Activated naive CD8-positive, alpha-beta T cell treated with anti-CD3 and anti-CD28 coated beads for 36 hours (primary cell): ENCODE measurements at places on chromosomes 3 and 15.

- no peak for DNase-seq
These were observed 201.4 kb downstream of the SSR3 start for GRCh38 chr3:156353563-156353962.

GRCh38 chr3:56851966-56852884 is 50.5 kb upstream of the ARHGEF3 start:
- DNase-seq = no peak

DNA sequence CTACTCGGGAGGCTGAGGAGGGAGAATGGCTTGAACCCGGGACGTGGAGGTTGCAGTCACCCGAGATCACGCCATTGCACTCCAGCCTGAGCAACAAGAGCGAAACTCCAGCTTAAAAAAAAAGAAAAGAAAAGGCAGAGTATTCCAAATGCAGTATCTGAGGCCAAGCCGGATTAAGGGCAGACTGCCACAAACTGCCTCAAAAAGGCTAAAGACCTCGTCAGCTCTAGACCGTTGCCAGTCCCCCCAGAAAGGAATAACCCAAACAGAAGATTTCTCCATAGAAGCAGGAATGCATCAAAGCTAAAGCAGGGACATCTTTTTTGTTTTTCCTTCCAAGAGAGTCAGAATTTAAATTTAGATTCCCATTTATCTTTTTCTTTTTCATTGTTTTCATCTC is 72.9 kb downstream of the TM4SF4 start:
- no peak for DNase-seq

DNA sequence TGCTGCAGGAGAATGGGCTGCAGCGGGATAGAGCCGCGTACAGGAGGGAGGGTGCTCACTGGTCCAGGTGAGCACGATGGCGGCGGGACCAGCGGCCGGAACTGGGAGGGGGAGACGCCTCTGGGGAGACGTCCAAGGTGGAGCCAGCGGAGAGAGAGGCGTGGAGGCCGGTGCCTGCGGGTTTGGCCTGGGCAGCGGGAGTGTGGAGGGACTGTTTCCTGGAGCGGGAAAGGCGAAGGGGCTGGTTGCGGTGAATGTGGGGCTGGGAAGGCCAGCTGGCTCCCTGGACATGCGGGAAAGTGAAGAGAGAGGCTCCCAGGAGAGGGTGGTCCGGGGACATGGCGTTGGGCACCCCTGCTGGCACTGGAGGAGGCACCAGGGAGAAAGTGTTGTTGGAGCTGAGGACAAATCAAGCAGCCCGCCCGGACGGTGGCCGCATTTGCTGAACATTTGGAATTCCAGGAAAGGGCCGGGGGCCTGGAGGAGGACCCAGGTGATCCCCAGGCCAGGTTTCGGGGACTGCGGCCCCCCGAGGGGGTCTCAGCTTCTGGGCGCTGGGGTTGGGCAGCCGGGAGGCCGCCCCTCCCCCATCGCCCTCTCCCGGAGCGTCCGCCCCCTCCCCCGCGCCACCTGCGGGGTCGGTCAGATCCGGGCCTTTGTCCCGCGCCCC is 34.3 kb downstream of the DNAJB8 start:
- DNase-seq = no peak

- no peak for DNase-seq
These were observed 312.9 kb upstream of the RASGRP1 start for GRCh38 chr15:38877471-38877870.

DNA sequence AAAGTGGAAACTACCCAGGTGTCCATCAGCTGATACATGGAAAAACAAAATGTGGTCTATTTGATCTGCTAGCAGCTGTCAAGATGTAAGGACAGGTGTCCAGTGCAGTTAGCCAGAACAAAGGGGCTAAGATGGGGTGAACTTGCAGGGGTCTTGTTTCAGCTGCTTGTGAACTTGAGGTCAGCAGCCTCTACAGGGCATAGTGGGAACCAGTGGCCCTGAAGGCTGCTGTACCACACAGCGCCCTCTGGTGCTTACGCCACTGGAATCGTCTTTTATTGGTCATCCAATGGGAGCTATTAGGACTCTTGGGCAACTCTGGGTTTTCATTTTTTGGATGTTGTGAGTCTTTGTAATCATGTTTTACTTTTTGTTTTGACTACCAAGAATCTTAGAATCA is 62.2 kb upstream of the CTSH start:
- DNase-seq = peak; percentile 61

DNA sequence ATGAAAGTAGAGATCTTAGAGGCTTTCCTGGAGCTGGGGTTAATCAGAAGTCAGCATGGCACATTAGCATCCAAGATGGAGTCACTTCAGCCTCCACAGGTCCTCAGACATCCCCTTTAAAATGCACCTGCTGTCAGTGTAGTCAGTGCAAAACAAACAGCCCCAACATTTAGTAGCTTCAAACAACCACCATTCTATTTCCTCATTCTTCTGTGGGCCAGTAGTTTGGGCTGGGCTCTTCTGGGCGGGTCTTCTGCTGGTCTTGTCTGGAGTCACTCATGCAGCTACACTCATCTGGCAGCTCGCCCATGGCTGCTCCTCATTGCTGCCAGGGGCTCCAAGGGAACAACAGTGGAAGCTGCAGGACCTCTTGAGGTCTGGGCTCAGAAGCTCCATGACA is 99.9 kb downstream of the TLE3 start:
- no peak for DNase-seq

DNA sequence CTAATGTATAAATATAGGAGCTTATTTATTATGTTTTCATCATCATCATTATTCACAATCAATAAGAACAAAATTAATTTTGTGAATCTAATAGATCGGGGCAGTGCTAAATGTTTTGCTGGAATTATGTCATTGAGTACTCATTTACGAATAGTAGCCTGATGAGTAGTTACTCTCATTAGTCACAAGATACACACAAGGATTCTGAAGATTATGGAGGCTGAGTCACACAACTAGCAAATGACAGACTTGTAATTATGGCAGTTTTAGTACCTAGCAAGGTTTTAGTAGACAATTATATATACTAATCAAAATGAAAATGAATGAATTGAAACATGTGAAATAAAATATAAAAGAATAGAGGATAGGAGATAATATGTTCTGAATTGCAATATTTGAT is 954.2 kb downstream of the CADM2 start:
- DNase-seq = no peak

DNA sequence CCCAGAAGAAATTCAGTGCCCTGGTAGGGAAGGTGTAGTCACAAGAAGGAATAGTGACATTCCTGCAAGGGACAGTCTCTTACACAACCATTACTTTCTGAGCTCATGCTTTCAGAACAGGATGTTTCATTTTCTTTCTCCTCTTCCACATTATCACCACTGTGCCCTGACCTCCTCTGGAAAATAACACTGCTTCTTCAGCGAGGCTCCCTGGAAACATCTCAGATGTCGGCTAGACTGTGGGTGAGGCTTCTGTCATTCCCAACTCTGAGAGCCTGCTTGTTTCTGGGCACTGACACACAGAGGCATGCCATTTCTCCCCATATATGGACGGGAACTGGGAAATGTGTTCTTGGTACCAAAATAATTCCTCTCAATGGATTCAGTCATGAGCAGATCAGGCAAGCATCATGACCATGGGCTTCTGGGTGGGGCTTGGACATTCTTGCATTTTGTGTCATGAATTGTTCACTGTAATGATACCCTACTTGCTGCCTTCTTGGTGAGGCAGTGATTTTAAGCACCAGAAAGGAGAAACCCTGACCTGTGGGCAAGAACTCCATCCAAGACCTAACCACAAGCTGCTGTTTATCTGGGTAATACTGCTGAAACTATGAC is 14.3 kb upstream of the TNFAIP8L3 start:
- no peak for DNase-seq

GRCh38 chr15:40245666-40246450 is 7.0 kb downstream of the PAK6 start:
- no peak for DNase-seq

DNA sequence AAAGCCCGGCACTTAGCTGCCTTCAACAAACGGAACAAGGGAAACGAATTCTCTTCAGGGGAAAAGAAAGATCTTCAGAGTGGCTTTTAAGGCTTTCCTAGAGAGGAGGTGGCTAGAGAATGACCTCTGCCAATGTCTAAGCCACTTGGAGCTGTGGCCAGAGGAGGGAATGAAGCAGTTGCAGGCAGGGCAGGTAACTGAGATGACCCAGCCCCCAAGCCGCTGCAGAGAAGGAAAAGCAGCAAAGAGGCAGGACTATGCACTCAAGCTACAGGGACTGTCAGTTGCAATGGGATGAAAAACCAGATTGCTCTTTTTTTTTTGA is 113.5 kb downstream of the SEC22A start:
- no peak for DNase-seq

- DNase-seq = no peak
These were observed 14.1 kb downstream of the LIPC start for GRCh38 chr15:58445865-58446264.

GRCh38 chr3:42911551-42911950 is 5.6 kb downstream of the ZNF662 start:
- no peak for DNase-seq
